ENCODE measurements at places on chromosomes 16 and 17.

DNA sequence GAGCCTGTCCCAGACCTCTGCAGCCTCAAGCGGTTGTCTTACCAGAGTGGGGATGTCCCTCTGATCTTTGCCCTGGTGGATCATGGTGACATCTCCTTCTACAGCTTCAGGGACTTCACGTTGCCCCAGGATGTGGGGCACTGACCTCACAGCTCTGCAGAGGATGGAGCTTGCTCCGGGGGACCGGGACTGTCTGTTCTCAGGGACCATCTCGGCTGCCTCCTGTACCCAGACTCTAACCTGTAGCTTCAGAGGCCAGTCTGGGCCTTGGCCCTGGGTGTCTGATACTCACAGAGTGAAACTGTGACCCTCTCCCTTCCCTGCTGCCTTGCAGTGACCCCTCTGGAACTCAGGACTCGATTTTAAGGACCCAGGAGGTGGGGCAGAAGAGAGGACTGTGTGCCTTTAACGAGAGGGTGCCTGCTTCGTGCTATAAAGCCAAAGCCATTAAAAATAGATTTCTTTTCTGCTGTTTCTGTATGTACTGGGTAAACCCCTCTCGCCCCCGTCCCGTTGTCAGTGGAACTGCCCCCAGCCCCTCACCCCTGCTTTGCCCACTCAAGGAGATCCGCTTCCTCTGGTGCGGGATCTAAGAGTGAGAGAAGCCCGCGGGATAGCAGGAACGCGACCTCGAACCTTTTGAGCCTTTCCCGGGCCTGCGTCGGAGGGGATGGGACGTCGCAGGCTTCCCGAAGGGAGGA lies 1.1 kb upstream of the LLGL2 start:
- DNase-seq, result no peak

DNA sequence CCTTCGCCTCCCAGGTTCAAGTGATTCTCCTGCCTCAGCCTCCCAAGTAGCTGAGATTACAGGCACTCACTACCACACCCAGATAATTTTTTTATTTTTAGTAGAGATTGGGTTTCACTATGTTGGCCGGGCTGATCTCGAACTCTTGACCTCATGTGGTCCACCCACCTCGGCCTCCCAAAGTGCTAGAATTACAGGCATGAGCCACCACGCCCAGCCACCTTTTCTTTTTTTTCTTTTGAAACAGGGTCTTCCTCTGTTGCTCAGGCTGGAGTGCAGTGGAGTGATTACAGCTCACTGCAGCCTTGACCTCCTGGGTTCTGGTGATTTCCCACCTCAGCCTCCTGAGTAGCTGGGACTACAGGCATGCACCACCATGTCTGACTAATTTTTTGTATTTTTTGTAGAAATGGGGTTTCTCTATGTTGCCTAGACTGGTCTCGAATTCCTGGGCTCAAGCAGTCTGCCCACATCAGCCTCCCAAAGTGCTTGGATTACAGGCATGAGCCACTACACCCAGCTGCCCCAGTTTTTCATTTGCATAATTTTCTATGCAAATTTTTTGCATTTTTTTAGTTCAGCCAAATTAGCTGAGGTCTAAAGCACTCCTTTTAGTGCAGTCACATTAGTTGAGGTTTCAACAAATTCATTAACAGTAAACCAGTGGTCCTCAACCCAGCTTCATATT lies 11.3 kb downstream of the WWP2 start:
- DNase-seq, result no peak

DNA sequence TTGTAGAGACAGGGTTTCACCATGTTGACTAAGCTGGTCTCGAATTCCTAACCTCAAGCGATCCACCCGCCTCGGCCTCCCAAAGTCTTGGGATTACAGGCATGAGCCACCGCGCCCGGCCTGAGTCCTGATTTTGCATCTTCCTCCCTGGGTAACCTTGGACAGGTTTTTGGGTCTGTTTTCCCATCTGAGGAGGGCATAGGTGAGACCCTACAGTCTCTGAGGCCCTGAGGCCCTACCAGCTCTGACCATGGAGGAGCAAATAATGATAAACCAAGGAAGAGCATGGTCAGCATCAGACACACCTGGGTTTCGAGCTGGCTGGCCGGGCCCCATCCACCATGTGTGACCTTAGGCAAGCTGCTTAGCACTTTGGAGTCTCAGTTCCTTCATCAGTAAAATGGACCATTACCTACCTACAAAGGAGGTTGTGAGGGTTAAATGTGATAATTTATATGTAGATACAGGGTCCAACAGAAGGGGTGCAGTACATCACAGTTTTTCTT lies 1.2 kb upstream of the NCBP3 start:
- no peak for DNase-seq

DNA sequence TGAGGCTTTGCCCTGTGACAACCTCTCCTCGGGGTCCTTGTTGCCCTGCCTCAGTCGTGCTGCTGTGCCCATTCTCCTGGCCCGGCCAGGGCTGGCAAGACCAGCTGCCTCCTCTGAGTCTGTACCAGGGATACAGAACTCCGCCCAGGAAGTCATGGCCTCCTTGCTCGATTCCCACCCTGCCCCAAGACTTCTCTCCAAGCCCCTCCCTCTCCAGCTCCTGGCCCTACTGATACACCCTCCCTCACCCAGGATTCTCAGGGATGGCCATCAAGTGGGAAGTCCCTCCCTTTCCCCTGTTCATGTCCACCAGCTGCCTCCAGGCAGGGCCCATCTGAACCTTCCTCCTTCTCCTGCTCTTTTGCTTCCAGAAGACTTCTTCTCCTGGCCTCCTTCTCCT lies 11.2 kb upstream of the TMEM208 start:
- no peak for DNase-seq

DNA sequence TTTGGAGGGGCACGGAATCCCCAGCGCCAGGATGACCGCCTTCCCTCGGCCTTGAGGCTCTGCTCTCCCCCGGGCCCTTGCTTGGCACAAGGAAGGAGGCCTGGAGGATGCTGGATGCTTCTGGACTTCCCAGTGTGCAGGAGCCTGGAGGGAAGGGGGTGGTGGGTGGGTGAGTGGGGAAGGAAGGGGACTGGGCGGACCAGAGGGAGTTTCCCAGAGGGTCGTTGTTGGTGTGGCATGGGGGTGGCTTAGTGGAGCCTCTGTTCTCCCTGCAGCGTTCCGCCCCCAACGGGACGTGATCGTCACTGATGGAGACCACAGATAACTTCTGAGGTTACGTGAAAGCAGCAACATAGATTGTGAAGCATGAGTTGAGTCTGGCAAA lies 140.0 kb downstream of the IRF8 start:
- DNase-seq, result no peak

GRCh38 chr16:14640538-14640937 lies 7.8 kb downstream of the BFAR start:
- DNase-seq, result no peak
